ENCODE measurements at places on chromosomes 6 and 20. TPM values are rescaled to one million over a fixed set of nuclear protein-coding genes. Genes with fewer than 3 reads are reported as not detected.

Gene CHRNA4
- not detected for total RNA-seq

Gene MCCD1
- not detected for total RNA-seq

Gene UBD
- 0.66 TPM for total RNA-seq

Gene TCF21
- total RNA-seq: 65.0 TPM

Gene SLC32A1
- not detected for total RNA-seq

Gene ANKEF1
- total RNA-seq: 5.0 TPM

Gene MYT1
- total RNA-seq: under 0.01 TPM

Gene BNIP5
- not detected for total RNA-seq

Gene GPR6
- not detected for total RNA-seq

Gene C6orf163
- total RNA-seq: 2.2 TPM

Gene SEMG1
- not detected for total RNA-seq

Gene CYP24A1
- total RNA-seq: not detected

Gene TGM3
- total RNA-seq: under 0.01 TPM

Gene SRMS
- not detected for total RNA-seq

Gene ELOVL5
- 72.3 TPM for total RNA-seq

Gene SH3BGRL2
- 3.1 TPM for total RNA-seq

Gene ENPP3
- total RNA-seq: 0.15 TPM

Gene WFDC5
- not detected for total RNA-seq

Gene VSX1
- not detected for total RNA-seq

Gene ID1
- total RNA-seq: 268 TPM

Gene CNBD2
- 1.5 TPM for total RNA-seq

Gene TPX2
- 6.9 TPM for total RNA-seq

Gene DPPA5
- total RNA-seq: not detected

Gene MUCL3
- total RNA-seq: not detected

Gene RIPOR2
- 0.83 TPM for total RNA-seq

Gene SLC26A8
- 0.87 TPM for total RNA-seq
